Erythroblast (primary cell): ENCODE measurements at places on chromosomes 3 and 15.

GRCh38 chr3:46162975-46163555 lies 45.0 kb downstream of the CCR1 start:
- DNase-seq = no peak

DNA sequence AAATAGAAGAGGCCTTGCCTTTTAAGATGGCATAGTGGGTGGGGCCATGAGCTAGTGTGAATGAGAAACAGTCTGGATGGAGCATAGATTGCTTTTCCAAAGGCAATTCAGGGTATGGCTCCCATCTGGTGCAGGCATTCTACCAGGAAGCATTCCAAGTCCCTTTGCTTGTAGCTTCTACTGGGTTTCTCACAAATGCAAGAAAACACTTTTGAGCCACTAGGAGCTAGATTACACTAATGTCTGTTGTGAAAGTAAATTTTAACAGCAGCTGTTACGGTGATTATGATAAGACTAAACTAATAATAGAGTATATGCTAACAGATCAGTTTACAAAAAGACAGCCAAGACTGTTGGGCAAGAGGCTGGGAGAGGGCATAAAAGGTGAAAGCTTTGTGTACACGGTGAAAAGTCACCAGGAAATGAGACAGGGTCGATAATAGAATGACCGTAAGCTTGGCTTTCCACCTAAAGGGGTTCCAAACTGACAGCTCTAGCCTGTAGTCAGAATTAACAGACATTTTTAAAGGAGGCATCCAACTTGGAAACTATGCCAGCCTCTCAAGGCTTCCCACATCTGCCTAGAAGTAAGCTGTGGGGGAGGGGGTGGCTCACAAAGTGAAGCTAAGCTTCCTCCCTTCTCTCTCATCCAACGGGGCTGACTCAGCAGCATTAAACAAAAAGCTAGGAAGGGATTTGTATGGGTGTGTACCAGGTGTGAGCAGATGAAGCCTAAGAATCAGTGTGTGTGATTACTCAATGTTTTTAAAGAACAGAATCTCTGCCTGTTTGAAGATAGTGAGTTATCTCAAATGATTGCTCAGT lies 61.1 kb upstream of the GPD1L start:
- no peak for DNase-seq

- no peak for DNase-seq
Measured at GRCh38 chr3:186411994-186412393, 50.0 kb upstream of the DGKG start.

GRCh38 chr3:156952011-156952410 lies 125.9 kb downstream of the LEKR1 start:
- DNase-seq = no peak

DNA sequence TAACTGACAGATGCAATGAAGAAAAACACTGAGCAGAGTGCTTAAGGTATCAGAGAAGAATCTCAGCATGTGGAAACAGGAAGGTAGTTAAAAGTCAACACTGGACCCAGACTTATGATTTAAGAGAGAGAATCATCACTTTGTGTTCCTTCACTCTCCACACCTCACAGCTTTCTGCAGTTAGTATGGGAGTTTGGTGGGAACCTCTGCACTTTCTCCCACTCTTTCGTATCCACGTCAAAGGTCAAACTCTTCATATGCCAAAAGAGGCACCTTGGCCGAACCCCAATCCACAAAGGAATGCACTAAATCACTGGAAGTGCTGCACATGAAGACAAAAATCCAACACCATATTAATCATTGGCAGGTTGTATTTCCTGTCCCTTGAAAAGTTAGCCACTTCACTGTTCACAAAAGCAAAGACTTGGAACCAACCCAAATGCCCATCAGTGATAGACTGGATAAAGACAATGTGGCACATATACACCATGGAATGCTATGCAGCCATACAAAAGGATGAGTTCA lies 361.2 kb downstream of the MAGI1 start:
- DNase-seq = no peak

DNA sequence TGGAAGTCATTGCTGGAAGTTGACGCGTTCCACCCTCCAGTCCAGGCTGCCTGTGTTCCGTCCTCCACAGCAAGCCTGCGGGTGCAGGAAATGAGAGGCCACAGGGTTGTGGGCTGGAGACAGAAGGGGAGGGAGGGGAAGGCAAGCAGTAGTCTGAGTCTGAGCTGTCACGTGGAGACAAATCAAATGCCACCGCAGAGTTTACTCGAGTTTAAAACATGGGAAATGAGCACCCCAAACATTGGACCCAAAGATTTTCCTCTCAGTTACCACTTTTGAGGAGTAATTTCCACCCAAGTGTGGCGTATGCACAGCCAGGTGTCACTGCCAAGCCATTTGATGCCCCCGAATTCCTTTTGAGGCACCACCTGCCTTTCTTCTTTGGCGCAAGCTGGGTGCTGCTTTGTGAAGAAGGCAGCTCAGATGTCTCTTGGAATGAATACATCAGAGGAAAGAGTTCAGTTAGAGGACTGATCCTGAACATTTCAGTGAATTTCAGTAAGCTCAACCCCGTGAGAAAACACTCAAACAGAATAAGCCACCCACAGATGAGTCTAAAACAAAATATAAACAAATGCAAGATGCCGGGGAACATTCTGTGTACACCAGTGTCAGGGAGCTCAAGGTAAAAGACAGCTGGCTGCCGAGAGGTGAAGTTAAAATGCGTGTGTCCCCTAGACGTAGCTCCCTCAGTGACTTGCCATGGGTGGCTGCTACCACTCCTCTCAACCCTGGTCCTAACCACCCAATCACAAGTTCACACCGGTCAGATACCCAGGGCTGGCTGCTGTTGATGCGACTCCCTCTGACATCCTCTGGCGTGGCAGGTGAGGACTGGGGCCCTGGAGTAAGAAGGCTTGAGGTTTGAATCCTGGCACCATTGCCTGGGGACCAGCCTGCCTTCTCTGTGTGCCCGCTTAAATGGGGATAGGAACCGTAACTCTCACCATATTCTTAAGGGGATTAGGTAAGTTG lies 203.8 kb downstream of the UACA start:
- no peak for DNase-seq

DNA sequence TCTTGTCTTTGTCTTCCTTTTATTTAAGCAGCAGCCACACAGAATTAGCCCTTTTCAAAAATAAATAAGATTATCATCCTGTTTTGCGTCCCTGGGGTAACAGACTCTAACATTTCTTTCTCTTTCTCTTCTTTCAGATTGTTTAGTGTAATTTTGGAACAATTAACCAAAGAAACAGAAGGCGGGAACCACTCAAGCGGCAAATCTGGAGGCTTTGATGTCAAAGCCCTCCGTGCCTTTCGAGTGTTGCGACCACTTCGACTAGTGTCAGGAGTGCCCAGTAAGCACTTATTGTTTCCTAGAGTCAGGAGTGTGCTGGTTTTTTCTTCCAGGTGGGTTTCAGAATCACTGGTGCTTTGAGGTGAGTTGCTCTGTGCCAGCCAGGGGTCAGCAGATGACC lies 165.6 kb downstream of the CACNA1D start:
- DNase-seq = no peak

- no peak for DNase-seq
Measured at GRCh38 chr3:187700249-187700648, 2.1 kb downstream of the RTP2 start.
